Activated T-helper 2 cell treated with anti-CD3 and anti-CD28 coated beads, Interferon-gamma antibody, Interleukin-2, Interleukin-4, amounts not matched to agents 10 μg/mL and 5 μg/mL and 100 μg/mL, durations not matched to agents 14 hours and 24 hours and 36 hours (primary cell): ENCODE measurements at places on chromosomes 3 and 15.

GRCh38 chr3:150096700-150097587 is 126.2 kb upstream of the PFN2 start:
- peaks cover 4% of the 10 kb centered on the region for H3K27me3 ChIP-seq
- no peak for DNase-seq
- peak overlapping the region; percentile 61 for H3K27ac ChIP-seq
- H3K36me3 ChIP-seq, result no peaks in the 10 kb centered on the region

DNA sequence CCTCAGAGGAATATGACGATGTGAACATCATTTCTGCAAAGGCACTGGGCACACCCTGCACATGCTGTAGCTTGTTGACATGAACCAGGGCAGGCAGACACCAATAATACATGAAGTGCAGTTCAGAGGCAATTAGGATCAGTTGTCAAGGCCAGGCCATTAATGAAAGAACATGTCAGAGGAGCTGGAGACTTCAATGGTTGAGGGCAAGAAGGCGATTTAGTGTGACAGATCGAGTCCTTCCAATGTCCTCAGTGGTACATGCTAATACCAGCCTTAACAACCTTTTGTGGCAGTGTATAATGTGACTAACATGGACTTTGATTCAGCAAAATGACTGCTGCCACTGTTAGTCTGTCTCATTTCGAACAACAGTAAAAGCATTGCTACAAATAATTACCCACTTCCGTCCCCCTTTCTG is 205.2 kb upstream of the NANOGP8 start:
- no peaks in the 10 kb centered on the region for H3K4me1 ChIP-seq
- DNase-seq, result no peak
- no peaks in the 10 kb centered on the region for H3K36me3 ChIP-seq
- no peak overlapping the region for H3K27ac ChIP-seq

DNA sequence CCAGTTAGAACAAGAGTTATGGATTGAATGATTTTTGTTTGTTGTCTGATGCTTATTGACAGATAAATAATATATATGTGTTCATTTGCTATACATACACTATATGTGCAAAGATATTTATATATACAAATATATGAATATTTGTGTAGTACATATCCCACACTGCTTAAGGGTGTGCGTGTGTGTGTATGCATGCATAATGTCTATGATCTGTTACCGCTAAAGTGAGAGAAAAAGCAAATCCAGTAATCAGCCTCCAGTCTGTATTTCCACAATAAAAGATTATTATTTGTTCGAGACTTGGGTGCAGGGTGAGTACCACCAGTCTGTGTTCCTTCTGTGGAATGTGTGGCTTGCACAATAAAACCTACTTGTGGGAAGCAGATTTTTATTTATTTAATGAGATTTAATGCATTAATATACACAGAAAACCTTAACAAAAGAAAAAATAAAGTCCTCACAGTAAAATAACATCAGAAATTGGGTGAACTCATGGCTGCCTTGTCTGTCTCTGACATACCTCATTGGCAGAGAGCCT is 366.0 kb upstream of the TBL1XR1 start:
- H3K27ac ChIP-seq, result no peak overlapping the region
- no peaks in the 10 kb centered on the region for H3K27me3 ChIP-seq
- no peak overlapping the region for H3K4me3 ChIP-seq
- no peaks in the 10 kb centered on the region for H3K4me1 ChIP-seq

DNA sequence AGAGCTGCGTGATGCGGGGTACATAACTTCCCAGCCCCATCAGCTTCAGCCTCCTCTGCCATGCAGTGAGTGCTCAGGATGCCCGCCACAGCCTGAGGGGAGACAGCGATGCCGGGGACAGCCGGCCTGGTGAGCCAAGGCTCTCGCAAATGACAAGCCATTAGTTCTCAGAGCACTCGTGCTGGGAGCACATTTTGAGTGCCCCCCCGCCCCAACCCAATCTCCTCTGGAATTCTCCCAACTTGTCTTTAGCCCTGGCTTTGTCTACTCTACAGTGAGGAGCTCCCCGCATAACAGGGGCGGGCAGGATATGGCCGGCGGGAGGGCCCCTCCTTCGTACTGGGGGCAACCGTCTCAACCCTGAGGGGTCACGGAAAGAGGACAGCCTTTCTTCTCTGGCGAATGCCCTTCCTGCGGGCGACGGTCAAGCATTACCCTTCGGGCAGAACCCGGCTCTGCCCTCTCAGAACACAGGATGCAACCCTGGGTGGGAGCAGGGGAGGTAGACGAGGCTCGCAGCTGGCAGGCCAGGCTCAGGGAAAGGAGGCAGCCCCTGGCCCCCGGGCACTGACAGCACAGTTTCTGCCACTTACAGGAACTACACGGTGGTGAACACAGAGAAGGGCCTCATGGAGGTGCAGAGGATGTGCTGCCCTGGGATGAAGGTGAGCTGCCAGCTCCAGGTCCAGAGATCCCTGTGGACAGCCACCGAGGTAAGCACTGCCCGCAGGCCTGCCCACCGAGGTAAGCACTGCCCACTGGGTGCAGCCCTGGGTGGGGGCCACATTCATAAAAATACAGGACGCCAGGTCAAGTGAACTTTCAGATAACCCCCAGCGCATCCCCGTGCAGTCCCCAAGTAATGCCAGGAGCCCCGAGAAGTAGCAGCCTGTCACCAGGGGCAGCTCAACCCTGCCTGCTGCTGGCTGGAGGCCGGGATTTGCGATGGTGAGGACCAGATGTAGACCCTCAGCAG is 141.7 kb downstream of the LRRK1 start:
- H3K27me3 ChIP-seq, result no peaks in the 10 kb centered on the region
- H3K4me1 ChIP-seq, result no peaks in the 10 kb centered on the region
- H3K27ac ChIP-seq, result no peak overlapping the region
- DNase-seq, result no peak
- no peaks in the 10 kb centered on the region for H3K36me3 ChIP-seq
- no peak overlapping the region for H3K4me3 ChIP-seq

DNA sequence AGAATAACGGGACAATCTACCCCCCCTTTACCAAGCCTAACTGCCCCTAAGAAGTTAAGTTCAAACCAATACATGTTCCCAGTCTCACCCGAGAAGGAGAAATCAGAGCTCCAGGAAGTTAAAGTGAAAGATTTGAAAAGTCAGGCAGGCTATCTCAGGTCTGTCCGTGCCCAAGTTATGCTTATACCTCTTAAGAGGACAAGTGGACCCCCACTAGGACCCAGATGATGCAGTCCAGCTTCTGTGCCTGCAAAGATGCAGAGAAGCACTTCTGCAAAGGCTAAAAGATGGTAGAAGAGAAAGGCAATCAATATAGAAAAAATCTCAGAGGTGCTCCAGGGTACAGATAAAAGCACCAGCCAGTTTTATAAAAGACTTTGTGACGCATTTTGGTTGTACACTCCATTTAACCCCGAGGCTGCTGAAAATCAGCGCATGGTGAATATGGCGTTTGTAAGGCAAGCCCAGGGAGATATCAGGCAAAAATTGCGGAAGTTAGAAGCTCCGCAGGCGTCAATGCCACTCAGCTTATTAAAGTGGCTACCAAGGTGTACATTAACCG is 9.8 kb upstream of the SLC9C1 start:
- peaks cover 6% of the 10 kb centered on the region for H3K4me1 ChIP-seq
- no peaks in the 10 kb centered on the region for H3K27me3 ChIP-seq
- DNase-seq, result no peak
- no peak overlapping the region for H3K27ac ChIP-seq
- no peak overlapping the region for H3K4me3 ChIP-seq

GRCh38 chr3:116821371-116821770 is 111.8 kb downstream of the TUSC7 start:
- no peaks in the 10 kb centered on the region for H3K36me3 ChIP-seq
- no peak for DNase-seq
- H3K27ac ChIP-seq, result no peak overlapping the region
- no peaks in the 10 kb centered on the region for H3K27me3 ChIP-seq
- no peak overlapping the region for H3K4me3 ChIP-seq
- no peaks in the 10 kb centered on the region for H3K4me1 ChIP-seq

- H3K4me1 ChIP-seq, result no peaks in the 10 kb centered on the region
- no peaks in the 10 kb centered on the region for H3K27me3 ChIP-seq
- H3K27ac ChIP-seq, result no peak overlapping the region
- DNase-seq, result no peak
Observed at GRCh38 chr3:148044151-148044550, 635.0 kb downstream of the ZIC1 start.

DNA sequence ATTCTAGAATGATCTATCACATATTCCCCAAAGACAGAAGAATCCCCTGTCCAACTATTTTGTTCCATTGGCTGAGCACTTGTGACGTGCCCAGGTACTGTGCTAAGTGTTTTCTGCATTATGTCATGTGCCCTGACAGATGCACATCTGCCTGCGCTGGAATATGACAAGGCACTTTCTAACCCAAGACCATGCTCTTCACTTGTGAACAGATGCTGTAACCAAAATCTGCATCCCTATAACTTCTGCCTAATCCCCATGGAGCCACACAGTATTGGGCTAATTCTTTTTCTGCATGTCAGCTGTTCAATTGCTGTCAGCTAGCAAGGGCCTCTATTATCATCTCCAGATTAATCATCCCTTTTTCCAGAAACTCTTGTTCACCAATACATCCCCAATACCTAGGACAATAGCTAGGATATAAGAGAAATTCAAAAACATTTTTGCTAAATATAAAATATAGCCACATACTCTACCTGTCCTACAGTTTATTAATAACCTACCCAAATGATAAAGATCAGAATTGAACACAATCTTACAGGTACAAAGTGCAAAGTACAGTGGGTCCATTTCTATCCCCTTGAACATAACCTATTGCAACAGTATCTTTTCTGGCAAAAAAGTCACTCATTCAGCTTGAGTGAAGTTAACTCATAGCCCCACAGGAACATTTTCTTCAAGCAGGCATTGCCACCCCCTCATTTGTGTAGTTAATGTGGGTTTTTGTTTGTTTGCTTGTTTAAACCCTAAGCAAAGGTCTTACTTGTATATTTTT is 109.4 kb upstream of the LRRN1 start:
- no peak overlapping the region for H3K4me3 ChIP-seq
- no peak for DNase-seq
- no peaks in the 10 kb centered on the region for H3K4me1 ChIP-seq
- no peak overlapping the region for H3K27ac ChIP-seq
- H3K36me3 ChIP-seq, result no peaks in the 10 kb centered on the region

DNA sequence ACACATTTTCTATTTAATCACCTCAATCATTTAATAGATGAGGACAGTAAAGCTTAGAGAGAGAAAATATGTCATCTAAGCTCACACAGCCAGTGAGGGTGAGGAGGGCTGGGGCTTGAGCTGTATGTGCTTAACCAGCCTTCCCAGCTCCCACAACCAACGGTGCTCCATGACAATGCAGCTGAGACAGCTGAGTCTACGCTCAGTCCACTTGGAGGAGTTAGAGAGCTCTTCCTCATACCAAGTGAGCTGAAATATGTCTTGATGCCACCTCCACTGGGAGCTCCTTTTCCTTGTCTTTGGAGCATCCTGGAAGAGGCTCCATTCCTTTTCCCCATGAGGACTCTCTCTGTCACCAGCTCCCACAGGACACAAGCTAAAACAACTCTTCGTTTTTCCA is 9.3 kb downstream of the HOMER2 start:
- no peak for DNase-seq
- H3K27me3 ChIP-seq, result peaks cover 8% of the 10 kb centered on the region
- H3K36me3 ChIP-seq, result peaks cover 26% of the 10 kb centered on the region
- H3K27ac ChIP-seq, result no peak overlapping the region
- no peak overlapping the region for H3K4me3 ChIP-seq

GRCh38 chr3:23949784-23950183 is 4.7 kb downstream of the NR1D2 start:
- H3K4me1 ChIP-seq, result peaks cover 19% of the 10 kb centered on the region
- no peak for DNase-seq
- no peaks in the 10 kb centered on the region for H3K27me3 ChIP-seq
- peak overlapping the region; percentile 30 for H3K4me3 ChIP-seq
- no peaks in the 10 kb centered on the region for H3K36me3 ChIP-seq

DNA sequence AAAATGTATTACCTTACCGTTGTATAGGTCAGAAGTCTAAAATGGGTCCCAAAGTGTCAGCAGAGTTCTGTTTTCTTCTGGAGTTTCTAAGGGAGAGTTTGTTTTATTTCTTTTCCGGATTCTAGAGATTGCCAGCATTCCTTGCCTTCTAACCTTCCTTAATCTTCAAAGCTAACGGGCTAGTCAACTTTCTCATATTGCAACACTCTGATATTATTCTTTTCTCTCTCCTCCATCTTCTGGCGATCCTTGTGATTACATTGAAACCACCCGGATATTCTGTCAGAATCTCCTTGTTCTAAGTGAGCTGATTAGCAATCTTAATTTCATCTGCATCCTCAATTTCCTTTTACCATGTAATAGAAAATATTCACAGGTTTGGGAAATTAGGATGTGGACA is 36.2 kb upstream of the AADACL2 start:
- H3K4me3 ChIP-seq, result no peak overlapping the region
- no peaks in the 10 kb centered on the region for H3K36me3 ChIP-seq
- H3K27ac ChIP-seq, result no peak overlapping the region

GRCh38 chr15:21268436-21268940 is 171.8 kb downstream of the POTEB3 start:
- H3K27ac ChIP-seq, result no peak overlapping the region
- peaks cover 3% of the 10 kb centered on the region for H3K4me1 ChIP-seq
- no peak overlapping the region for H3K4me3 ChIP-seq

GRCh38 chr3:121063628-121064027 is 155.6 kb downstream of the STXBP5L start:
- no peak overlapping the region for H3K4me3 ChIP-seq
- no peaks in the 10 kb centered on the region for H3K36me3 ChIP-seq
- DNase-seq, result no peak
- no peaks in the 10 kb centered on the region for H3K4me1 ChIP-seq
- H3K27me3 ChIP-seq, result no peaks in the 10 kb centered on the region
- H3K27ac ChIP-seq, result no peak overlapping the region

- DNase-seq, result no peak
- no peak overlapping the region for H3K4me3 ChIP-seq
- peaks cover 29% of the 10 kb centered on the region for H3K4me1 ChIP-seq
- no peaks in the 10 kb centered on the region for H3K36me3 ChIP-seq
- no peak overlapping the region for H3K27ac ChIP-seq
Observed at GRCh38 chr15:59591356-59591755, 20.2 kb upstream of the GCNT3 start.

GRCh38 chr3:30186741-30187219 is 419.6 kb upstream of the TGFBR2 start:
- no peak overlapping the region for H3K4me3 ChIP-seq
- DNase-seq, result no peak
- H3K4me1 ChIP-seq, result no peaks in the 10 kb centered on the region
- no peaks in the 10 kb centered on the region for H3K36me3 ChIP-seq

- H3K27me3 ChIP-seq, result no peaks in the 10 kb centered on the region
- no peak overlapping the region for H3K27ac ChIP-seq
- H3K4me1 ChIP-seq, result no peaks in the 10 kb centered on the region
- H3K36me3 ChIP-seq, result no peaks in the 10 kb centered on the region
- H3K4me3 ChIP-seq, result no peak overlapping the region
- no peak for DNase-seq
Observed at GRCh38 chr3:35784169-35784568, 144.8 kb downstream of the ARPP21 start.

- no peaks in the 10 kb centered on the region for H3K4me1 ChIP-seq
- H3K27me3 ChIP-seq, result no peaks in the 10 kb centered on the region
- H3K4me3 ChIP-seq, result no peak overlapping the region
- H3K27ac ChIP-seq, result no peak overlapping the region
- no peak for DNase-seq
Observed at GRCh38 chr3:82416830-82417229, 655.4 kb upstream of the GBE1 start.

- no peaks in the 10 kb centered on the region for H3K27me3 ChIP-seq
- DNase-seq, result no peak
- no peak overlapping the region for H3K27ac ChIP-seq
- H3K4me3 ChIP-seq, result no peak overlapping the region
- H3K36me3 ChIP-seq, result peaks cover 15% of the 10 kb centered on the region
Observed at GRCh38 chr3:53278667-53279066, 22.8 kb upstream of the TKT start.
